ENCODE measurements at places on chromosomes 6 and 20. TPM values are rescaled to one million over a fixed set of nuclear protein-coding genes. Genes with fewer than 3 reads are reported as not detected.

GRCh38 chr6:148463671-148464070 is 121.0 kb downstream of the SASH1 start:
- DNase-seq = no peak

Gene CDC40
- 19.2 TPM for total RNA-seq

Gene RHAG
- not detected for total RNA-seq

GRCh38 chr20:52552181-52552872 is 360.7 kb upstream of the ZFP64 start:
- no peak for DNase-seq

Gene POM121L2
- not detected for total RNA-seq

GRCh38 chr20:25497586-25498279 is 87.6 kb downstream of the NINL start:
- no peak for DNase-seq

GRCh38 chr20:58889798-58890517 is 37.4 kb downstream of the GNAS start:
- no peak for DNase-seq

DNA sequence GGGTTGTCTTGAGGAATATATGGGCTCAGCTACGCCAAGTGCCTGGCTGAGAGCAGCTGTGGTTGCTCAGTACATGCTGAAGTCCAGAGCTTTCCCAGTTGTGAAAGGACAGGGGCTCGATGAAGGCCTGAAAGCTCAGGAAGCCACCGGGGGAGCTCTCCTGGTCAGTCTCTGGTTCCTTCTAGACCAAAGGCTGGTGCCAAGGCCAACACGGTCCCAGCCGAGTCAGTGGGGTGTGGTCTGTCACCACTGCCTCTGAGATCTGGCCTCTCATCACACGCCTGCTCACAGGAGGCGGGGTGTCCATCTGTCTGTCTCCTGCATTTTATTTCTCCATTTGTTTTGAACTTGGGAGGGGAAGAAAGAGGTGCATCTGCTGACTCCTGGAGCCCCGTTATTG is 4.9 kb upstream of the FAM83C start:
- DNase-seq = no peak

GRCh38 chr6:99559057-99559456 is 9.4 kb downstream of the CCNC start:
- DNase-seq = no peak

- no peak for DNase-seq
These were observed 852.3 kb downstream of the QKI start for GRCh38 chr6:164266851-164267250.

Gene PMEPA1
- 90.0 TPM for total RNA-seq

GRCh38 chr6:122610690-122611455 is 668 bp downstream of the PKIB start:
- no peak for DNase-seq

Gene SLPI
- total RNA-seq = 16.5 TPM

Gene TPD52L1
- 24.6 TPM for total RNA-seq

Gene BEND6
- 0.90 TPM for total RNA-seq

Gene LHFPL5
- not detected for total RNA-seq

DNA sequence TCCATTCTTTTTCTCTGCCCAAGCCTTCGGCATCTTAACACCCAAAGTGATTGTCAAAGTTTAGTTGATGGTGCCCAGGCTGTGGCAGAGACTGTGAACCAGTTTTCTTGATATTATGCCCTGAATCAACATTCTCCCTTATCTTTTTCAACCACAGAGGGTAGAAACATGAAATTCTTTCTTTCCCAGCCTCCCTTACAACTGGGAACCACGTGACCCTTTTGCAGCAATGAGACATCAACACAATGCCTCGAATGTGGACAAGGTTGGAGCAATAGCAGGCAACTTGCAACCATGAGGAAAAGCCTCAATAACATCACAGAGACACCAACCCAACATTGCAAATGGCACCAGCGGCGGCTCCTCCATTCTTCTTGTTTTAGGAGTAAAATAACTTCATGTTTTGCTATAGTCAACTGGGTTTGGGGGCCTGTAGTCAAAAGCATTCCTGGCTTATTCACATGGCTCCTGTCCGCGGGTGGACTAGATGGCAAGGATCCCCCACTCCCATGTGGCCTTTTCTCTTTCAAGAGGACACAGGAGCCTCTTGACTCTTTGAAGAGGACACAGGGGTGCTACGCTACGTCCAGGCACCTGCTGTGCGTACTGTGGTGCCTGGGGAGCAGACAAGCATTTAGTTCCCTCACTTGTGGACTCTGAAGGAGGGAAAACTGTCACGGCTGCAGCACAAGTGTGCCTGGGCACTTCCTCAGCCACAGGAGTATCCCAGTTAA is 90.5 kb downstream of the NOL4L start:
- no peak for DNase-seq

Gene CYP39A1
- 1.1 TPM for total RNA-seq

DNA sequence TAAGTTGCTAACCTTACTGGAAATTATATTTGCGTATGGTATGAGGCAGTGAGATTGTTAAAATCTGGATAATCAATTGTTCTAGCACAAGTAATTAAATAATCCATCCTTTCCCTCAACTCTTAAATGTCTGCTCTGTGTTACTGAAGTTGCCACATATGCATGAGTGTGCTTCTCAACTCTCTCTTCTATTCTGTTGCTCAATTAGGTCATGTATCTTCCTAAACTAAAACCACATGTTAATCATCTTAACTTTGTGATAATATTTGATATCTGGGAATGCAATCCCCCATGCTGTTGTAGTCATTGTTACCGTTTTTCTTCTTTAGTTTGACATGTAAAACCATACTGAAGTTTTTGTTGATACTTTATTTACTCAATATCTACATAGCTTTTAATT is 63.5 kb upstream of the STMND1 start:
- DNase-seq = no peak

DNA sequence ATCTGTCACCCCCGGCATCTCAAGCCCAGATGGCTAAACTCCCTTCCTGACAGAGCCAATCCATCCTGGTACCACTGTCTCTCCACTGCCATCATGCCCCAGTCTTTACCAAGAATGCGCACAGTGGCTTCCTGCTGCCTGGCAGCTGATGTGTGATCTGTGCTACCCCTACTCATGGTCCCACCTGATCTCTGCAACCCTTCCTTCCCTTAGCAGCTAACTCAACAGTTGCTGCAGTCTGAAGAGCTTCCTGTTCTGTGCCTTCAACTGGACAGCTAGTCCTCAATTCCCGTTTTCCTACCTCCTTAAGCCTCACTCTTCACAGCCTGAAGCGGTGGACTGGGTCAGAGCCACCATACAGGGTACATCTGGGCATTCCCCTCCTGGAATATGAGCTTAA is 7.6 kb upstream of the FAM83C start:
- DNase-seq = no peak

- peak; percentile 24 for DNase-seq
These were observed 287.3 kb downstream of the BMP7 start for GRCh38 chr20:56979125-56979524.

Gene HAO1
- not detected for total RNA-seq

DNA sequence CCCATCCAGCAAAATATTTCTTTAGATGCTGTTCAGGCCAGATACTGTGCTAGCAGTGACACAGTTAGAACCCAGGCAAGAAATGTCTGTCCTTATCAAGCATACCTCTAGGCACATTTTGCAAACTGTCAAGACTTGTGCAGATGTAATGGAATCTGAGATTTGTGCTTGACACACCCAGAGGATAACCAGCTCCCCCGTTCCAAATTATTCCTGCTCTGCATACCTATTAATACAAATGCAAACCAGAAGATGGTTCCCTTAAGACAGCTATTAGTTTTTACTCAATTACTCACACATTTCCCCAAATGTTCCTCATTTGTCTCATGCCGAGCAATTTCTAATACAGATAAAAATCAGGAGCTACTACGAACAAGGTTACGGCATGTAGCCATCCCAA is 40.4 kb downstream of the ATXN1 start:
- DNase-seq = no peak

GRCh38 chr6:55239099-55239498 is 64.8 kb downstream of the HCRTR2 start:
- no peak for DNase-seq

Gene RIMS4
- 0.29 TPM for total RNA-seq

DNA sequence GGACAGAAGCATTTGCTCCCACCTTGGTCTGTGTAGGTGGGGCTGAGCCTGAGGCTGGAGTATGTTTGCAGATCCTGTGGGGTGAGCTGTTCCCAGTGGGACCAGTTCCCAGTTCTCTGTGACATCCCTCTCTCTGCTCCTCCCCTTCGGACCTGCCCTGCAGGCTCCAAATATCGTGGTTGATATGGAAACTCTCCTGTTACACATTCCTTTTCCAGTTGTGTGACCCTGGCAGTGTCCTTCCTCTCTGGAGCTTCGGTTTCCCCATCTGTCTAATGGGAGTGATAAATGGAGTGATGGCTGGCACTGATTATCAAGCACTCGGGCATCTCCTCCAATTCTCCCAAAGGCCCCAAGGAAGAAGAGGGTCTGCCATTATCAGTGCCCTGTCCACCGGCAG is 15.7 kb upstream of the TGM2 start:
- no peak for DNase-seq

- DNase-seq = no peak
These were observed 46.4 kb upstream of the POU3F2 start for GRCh38 chr6:98787961-98788360.

DNA sequence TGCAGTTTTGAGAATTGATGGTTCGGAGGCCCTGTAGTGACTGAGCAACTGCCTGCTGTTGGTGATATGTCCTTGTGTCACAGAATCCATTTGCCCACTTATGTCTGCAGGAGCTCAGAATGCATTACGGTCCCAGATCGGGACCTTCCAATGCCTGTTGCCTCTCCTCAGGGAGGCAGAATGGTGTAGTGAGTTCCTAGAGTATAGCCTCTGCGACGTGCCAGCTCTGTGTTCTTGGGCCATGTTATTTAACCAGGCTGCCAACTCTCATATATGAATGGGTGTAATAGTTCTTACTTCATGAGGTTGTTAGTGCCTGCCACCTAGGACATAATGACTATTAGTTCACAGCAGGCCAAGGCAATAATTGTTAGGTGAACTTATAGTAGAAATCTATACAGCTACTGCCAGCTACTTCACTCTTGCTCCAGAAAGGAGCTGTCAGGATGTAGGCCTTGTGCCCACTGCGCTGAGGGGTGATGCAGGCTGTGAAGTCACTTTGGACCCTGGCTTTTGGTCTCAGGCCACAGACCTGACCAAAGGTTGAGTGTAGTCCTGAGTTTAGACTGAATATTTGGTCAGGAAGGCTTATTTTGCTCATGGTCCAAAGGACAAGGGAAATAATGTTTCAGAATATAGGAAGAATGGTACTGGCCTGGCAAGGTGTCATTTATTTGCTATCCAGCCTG is 82.1 kb downstream of the ASXL1 start:
- peak; percentile 64 for DNase-seq

DNA sequence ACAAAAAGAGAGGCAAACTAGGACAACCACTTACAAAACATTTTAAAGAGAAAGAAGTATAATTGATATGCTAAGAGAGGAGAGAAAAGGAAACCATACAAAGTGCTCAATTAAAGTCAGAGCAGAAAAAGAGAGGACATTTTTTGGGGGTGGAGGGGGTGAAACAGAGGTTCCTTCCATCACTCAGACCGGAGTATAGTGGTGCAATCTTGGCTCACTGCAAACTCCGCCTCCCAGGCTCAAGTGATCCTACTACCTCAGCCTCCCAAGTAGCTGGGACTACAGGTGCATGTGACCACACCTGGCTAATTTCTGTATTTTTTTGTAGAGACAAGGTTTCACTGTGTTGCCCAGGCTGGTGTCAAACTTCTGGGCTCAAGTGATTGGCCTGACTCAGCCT is 9.4 kb downstream of the WASF1 start:
- no peak for DNase-seq

GRCh38 chr20:50686821-50687220 is 4.5 kb downstream of the RIPOR3 start:
- no peak for DNase-seq

DNA sequence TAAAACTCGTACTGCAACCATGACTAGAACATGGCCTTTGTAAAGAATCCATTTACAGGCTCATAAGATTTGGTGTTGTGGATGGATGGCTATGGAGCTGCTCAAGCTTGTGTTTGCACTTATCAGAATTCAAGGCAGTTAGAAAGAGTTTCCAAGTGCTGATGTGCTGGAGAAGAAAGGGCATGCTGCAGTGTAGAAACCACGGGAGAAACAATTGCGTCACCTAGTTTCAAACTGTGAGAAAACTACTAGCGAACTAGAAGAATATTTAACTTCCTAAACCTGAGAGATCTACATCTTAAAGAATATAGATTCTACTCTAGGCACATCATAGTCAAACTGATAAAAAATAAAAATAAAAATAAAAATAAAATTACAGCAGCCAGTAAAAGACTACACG is 116.2 kb downstream of the SGK1 start:
- DNase-seq = no peak

- no peak for DNase-seq
These were observed 56.2 kb upstream of the ARID1B start for GRCh38 chr6:156720691-156721685.

Gene BMP2
- total RNA-seq = 14.3 TPM

DNA sequence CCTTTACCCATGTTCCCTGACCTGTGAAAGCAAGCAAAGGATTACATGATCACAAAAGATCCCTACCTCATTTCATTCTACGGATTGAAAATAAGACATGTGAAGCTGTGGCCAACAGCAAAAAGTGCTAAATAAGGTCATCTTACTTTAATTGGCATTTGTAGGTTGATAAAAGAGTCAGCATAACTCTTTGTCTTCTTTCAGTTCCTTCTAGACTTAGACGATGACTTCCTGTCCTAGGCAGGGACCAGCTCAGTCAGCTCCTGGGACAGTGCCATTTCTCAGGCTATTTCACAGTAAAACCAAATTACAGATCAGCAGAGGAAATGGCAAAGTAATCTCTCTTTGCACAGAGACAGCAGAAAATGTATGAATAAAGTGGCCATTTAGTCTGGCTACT is 480.7 kb downstream of the RFPL4B start:
- DNase-seq = no peak

- DNase-seq = no peak
These were observed 24.5 kb downstream of the TTBK1 start for GRCh38 chr6:43267619-43268354.

Gene FOXC1
- 7.6 TPM for total RNA-seq

- no peak for DNase-seq
These were observed 897 bp upstream of the SEL1L2 start for GRCh38 chr20:13991311-13991710.

DNA sequence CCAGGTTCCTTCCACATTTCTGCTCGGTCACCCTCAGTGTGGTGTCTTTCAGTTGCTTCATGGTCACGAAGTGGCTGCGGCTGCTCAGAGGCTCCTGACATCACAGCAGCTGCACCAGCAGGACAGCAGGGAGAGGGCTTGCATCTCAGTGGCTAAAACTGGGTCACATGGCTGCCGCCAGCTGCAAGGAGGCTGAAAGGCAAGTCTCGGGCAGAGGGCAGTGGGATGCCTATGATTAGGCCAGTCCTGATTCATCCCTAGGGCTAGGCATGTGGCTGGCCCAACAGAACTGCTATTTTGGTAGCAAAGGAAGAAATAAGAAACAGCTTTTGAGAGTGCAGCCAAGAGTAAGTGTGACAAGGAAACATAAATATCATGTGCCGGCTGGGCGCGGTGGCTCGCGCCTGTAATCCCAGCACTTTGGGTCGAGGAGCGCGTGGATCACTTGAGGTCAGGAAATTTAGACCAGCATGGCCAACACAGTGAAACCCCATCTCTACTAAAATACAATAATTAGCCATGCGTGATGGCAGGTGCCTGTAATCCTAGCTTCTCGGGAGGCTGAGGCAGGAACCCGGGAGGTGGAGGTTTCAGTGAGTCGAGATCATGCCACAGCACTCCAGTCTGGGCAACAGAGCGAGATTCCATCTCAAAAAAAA is 46.6 kb downstream of the RBM38 start:
- DNase-seq = no peak
